ENCODE measurements at places on chromosomes 11 and 22.

DNA sequence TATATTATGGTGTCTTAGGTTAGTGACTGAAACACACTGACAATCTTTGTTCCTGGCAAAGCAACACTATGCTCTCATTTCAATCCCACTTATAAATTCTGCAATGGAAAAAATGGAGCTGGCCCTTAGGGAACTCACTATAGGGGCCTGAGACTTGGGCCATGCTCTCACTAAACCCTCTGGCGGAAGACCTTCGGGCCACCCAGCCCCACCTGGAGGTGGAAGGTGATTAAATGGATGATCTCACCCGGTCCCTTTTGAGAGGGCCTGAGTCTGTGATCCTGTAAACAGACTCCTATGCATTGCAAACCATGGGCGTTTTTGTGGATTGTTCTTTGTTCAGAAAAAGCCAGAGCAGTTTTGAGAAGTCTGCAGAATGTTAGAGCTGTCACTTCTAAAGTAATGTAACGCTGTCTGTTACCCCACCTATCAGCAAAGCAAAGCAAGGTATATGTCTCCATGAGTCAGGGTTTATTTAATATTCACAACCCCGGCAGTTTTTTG is 17.0 kb upstream of the CDON start:
- DNase-seq, result no peak

DNA sequence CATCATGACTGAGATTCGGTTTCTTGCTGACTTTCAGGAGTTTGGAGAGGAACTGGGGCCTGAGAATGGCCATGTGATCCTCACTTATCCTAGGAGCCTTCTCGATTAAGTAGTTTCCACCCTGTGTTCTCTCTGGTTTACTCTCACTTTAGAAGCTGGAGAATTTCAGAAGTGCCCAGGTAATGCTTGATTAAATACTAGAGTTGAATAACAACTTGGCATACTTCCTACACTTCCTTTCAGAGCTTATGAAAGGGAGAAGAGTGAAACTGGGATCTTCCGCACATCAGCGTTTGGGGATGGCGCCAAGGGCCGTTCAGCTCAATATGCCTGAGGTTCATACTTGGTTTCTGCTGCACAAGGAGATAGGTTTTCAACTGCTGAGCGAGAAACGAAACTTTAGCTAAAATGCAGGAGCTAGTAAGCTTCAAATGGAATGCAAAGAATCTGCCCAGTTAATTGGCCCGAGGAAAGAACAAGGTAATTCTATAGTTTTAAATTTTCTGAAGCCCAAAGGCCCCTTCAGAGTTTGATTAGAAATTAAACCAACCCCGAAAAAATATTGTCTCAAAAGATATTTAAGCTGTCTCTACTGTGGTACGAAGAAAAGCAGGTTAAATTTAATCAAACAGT is 823 bp upstream of the MUC15 start:
- DNase-seq, result no peak

DNA sequence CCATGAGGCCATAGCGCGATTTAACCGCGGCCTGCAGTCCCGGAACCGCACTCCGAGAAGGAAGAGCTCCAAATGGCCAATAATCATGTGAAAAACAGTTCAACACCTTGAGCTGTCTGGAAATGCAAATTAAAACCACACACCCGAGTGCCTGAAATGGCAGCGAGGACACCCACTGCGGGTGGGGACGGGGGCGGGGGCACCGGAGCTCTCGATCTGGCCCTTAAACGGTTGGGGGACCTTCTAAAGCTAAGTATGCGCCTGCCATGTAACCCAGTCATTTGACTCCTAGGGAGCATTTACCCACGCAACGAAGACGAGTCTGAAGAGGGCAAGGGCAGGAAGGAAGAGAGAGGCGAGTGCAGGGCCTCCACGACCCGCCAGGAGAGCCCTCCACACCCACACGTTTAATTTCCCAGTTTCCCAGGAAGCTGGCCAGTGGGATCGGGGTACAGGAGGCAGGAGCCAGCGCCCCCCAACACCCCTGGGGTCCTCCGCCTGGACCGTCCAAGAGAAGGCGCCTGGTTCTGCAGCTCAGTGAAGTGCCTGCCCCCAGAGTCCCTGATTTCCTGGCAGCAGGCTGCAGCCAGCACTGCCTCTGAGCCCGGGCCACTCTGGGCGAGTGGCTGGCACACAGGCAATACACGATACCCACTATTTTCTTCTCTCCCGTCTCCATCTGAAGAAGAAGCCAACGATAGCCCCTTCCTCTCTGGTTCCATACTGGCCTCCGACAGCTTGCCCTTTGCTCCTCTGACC is 1.7 kb downstream of the TTLL8 start:
- no peak for DNase-seq

DNA sequence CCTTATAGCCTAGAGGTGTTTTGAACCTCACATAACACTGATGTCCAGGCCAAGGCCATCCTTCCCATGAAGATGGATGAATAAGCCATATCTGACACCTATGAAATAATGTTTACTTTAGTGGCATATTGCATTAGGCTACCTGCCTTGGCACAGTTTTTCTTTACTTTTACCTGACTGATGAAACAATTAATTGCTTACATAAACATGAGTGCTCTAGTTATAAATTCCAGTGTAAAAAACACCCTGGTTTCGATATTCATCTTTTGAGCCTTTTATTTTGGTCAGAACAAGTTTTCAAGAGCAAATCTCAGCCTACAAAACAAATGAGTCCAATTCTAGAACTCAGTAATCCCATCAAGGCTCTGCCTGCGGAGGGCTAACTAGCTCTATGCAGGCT is 7.0 kb upstream of the HBE1 start:
- DNase-seq, result no peak

- DNase-seq, result no peak
Observed at GRCh38 chr11:94721565-94722292, 46.4 kb upstream of the AMOTL1 start.

- DNase-seq, result peak; percentile 83
Observed at GRCh38 chr22:38868886-38869381, 3.1 kb downstream of the CBX6 start.

DNA sequence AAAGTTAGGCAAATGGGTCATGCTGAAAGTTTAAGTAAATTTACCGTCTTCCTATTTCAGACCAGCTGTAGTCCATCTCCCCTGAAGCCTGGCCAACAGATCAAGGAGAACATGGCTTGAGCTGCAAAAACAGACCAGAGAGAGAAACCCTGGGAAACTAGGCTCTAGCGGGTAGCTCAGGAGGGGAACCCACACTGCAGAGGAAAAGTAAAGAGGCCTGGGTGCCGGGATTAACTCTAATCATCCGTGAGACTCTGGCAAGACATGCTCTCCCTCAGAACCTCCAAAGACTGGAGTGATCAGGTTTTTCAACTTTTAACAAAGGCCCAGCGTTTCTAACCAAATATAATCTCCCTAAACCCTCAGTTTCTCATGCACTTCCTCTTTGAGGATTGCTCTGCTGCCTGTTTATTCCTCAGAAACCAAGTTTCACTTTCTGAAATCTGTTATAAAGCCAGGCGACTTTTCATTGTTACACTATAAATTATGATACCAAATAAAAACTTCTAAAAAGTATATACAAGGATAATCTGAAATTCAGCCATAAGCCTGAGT is 67.5 kb downstream of the GAB2 start:
- no peak for DNase-seq

DNA sequence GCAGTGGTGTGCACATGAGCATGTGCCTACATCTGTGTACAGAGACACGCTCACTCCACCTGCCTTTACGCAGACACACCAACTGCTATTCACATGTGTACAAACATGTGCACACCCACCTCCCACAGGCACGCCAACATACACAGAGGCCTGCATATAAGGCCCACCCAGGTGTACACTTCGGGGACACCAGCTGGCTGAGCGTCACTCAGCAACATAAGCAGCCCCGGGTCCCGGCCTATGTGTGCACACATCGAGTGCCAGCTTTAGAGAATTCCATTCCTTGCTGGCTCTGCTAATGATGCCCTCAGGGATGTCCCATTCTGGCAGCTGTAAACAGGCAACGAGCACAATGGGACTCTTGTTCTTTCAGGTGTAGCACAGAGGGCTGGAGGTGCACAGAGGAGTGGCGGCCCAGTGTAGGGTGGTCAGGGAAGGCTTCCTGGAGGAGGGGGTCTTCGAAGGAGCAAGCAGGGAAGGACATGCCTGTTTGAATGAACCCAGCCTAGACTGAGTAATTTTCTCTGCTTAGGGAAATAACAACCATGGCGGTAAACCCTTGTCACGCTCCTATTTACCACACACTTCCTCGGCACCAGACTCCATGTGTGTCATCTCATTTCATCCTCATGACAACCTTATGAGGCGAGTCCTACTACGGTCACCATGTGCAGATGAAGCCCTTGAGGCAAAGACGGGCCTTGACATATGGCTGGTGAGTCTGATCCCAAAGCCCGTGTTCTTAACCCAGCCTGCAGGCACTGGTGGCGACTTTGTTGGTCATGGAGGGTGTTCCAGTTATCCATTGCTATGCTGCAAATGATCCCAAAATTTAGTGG is 35.1 kb downstream of the RPL3 start:
- no peak for DNase-seq

All from CD4-positive, alpha-beta T cell treated with Interleukin-12 subunit alpha and Interleukin-12 subunit beta, for 1 hour (primary cell).